Nucleus accumbens (tissue), 56 donors: ENCODE measurements at places on chromosomes 6 and 20.

DNA sequence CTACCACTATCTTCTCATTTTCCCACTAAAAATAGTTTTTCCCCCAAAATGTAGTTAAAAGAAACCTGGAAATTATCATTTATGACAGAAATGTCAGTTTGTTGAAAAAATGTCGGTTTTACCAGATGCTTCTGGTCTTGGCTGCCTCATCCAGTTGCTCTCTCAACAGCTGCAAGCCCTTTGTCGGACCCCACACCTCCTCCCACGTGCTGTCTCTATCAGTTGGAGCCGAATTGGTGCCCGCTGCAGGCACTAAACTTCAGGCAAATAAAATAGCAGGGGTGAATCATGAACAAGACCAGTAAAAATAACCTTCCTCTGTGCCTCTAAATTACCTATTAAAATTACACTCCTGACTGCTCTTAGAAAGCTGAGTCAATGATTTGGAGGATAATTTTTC lies 129.5 kb upstream of the CEP162 start:
- DNase-seq = no peak

GRCh38 chr6:169763881-169764280 lies 12.5 kb downstream of the ERMARD start:
- DNase-seq = no peak

DNA sequence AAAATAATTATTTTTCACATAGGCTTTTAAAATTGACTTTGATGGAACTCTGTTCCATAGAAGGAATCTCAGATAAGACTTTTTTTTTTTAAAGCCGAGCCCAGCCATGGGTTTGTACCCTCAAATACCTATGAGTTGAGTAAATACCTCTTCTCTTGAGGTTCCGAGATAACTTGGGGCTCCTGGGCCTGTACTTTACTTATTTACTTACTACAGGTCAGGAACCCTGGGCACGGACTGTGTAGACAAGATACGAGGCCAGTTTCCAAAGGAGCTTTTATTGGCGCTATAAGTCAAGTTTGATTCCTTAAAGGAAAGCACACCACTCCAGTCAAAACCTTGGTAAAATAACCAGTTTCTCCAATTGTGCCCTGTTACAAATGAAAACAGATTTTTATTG lies 7.5 kb downstream of the AFG1L start:
- no peak for DNase-seq

DNA sequence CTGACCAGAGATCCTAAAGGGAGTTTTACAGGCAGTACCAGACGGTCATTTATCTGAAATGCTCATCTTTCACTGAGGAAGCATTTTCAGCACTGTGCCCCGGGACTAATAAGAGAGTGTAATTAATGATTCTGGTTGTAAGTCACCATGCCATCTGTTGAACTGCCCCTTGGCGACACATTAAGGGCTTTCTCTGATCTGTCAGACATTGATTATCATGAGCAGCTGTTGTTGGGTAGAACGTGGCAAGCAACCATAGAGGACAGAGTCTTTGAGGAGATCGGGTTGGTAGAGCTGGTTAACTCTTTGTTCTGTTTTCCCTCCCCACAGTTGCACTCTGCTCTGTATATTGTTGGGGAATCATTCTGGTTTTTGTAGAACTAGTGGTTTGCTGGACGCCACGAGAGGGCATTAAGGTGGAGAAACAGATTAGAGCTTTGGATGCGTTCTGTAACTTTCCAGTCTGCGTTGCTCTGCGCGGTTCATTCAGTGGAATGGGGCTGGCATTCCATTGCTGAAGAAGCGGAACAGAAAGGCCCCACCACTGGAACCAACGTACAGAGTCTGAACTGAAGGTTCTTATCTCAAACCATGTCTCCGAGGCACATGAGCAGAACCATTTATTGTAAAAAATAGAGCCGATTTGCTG lies 34.3 kb downstream of the RPRD1B start:
- no peak for DNase-seq

- no peak for DNase-seq
These were observed 511.8 kb downstream of the LMBRD1 start for GRCh38 chr6:69285054-69285453.

GRCh38 chr6:137808191-137808590 lies 58.9 kb upstream of the TNFAIP3 start:
- no peak for DNase-seq

- DNase-seq = peak; percentile 1
These were observed 97.9 kb downstream of the SOD2 start for GRCh38 chr6:159595173-159595572.

DNA sequence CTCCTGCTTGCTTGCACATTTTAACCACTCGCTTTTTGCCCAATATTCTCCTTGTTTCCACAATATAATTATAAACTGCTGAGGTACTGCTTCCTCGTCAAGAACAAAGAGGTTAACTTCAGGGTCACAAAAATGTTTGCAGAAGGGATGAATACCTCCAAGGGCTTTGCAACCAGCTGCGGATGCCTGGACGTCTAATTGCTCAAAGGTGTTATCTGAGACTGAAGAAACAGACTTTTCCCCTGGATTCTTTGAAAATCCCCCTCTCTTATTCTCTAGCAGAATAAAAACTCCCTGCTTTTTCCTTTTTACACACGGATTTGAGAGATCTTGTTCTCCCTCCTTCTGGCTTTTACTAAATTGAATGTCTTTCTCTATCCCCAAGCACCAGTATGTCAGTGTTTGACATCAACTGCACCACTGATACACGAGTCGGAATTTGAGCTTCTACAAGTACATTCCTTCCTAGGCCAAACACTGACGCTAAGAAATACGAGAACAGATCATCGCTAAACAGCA lies 336 bp upstream of the SMPDL3A start:
- no peak for DNase-seq
